ENCODE measurements at places on chromosomes 13 and 19.

DNA sequence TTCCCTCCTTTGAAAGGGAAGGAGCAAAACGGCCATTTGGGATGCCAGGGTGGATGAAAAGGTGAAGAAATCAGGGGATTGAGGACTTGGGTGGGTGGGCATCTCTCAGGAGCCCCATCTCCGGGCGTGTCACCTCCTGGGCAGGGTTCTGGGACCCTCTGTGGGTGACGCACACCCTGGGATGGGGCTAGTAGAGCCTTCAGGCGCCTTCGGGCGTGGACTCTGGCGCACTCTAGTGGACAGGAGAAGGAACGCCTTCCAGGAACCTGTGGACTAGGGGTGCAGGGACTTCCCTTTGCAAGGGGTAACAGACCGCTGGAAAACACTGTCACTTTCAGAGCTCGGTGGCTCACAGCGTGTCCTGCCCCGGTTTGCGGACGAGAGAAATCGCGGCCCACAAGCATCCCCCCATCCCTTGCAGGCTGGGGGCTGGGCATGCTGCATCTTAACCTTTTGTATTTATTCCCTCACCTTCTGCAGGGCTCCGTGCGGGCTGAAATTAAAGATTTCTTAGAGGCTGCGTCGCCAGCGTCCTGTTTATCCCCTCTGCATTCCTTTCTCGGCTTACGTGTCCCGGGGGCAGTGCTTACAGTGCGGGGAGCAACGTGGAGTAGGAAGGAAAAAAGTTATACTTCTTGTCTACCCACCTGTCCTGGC, 15.2 kb upstream of the S1PR4 start:
- DNase-seq = peak; percentile 28

DNA sequence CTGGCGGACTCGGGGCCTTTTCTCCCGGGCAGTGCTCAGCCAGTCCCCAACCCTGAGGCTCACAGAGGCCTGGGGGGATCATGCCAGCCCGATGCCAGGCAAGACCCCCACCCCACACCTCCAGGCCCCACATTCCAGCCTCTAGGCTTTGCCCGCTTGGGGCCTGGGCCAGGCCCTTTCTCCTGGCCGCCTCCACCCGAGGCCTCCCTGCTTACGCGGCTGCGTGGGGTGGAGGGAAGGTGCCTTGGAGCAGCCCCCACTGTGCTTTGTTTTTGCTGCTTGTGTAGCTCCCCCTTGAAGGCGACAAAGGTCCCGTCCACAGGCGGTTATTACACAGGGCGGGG, 38.4 kb downstream of the SMIM24 start:
- no peak for DNase-seq

DNA sequence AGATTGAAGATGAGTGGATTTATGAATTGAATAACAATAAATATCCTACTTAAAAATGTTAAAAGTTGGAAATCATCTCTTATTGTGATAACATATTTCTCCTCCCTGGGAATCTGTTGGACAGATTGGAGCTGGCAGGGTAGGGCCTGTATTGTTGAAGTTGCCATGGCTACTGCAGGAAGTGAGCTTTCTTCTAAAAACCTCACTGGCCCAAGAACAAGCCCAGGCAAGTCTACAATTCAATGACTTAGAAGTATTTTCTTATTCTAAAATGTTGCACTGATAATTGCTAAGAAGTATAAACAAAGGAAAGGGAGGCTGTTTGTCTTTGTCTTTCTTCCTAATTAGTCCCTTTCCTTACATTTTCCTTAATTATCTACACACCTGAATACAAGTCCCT, 112.1 kb downstream of the DLEU7 start:
- DNase-seq = no peak

DNA sequence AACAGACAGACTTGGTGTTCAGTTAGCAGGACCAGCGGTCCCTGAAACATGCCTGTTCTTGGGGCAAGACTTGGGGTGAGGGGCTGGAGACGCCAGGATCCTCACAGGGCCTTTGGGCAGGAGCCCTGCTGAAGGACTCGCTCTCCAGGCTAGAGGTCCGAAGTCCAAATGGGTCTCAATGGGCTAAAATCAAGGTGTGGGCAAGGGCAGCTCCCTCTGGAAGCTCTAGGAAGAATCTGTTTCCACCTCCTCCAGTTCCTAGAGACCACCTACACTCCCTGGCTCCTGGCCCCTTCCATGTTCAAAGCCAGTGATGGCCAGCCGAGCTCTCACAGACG, 111.3 kb downstream of the TUBA3C start:
- no peak for DNase-seq

- no peak for DNase-seq
Observed at GRCh38 chr13:28822151-28822550, 2.0 kb downstream of the MTUS2 start.

DNA sequence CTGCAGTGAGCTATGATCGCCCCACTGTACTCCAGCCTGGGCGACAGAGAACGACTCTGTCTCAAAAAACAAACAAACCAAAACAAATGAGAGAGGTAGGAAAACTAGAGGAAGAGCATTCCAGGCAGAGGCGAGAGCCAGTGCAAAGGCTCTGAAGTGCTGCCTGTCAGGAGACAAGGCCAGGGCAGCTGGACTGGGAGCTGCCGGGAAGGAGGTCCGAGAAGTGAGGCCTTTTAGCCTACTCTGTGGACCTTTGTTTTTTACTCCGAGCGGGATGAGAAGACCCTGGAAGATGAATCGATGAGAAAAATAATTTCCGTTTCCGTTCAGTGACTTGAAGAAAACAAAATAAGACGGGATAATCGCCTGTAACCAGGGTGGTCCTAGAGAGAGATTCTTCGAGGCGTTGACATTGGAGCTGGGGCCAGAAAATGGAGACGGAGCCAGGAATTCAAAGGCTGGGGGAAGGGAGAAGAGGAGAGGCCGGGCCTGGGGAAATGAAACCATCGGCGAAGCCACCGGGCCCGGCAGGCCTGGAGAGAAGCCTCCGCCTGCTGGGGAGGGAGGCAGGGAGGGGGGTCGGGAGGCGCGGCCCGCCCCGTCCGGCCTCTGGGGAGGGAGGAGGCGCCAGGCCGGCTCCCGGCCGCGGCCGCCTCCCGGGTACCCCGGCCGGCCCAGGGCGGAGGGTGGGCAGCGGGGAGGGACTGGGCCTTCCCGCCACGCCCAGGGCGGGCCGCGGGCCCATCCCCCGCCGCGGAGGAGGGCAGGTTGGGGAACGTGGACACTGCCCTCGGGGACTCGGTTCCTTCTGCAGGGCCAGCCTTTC, 7.8 kb upstream of the SERTAD1 start:
- DNase-seq = peak; percentile 92

DNA sequence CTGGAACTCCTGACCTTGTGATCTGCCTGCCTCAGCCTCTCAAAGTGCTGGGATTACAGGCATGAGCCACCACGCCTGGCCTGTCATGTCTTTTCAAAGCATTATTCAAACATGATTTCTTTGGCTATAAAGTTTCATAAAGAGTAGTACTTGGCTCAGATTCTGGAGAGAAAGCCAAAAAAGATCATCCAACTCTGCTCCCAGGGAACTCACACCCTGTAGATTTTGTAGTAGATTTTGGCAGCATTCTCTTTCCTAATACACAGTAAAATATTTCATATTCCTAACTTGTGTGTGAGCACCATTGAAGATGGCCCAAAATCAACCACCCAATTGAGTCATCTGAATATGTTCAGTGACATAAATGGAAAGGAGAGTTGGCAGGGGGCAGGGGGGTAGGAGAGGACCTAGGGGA, 48.4 kb downstream of the CAB39L start:
- no peak for DNase-seq

DNA sequence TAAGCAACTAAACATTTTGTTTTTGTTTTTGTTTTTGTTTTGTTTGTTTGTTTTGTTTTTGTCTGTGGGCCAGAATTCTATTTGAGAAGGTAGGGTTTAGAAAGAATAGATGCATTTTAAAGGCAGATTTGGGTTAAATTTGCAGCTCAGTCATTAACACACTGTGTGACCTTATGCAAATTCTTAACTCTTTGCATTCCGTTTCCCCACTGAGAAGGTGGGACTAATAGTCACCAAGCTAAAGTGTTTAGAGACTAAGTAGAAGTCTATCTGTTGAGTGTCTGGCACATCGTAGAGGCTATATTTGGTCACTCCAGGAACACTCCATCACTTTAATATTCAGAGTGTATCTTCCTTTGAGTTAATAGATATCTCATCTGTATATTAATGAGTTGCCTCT, 87.1 kb downstream of the CCNA1 start:
- DNase-seq = no peak

DNA sequence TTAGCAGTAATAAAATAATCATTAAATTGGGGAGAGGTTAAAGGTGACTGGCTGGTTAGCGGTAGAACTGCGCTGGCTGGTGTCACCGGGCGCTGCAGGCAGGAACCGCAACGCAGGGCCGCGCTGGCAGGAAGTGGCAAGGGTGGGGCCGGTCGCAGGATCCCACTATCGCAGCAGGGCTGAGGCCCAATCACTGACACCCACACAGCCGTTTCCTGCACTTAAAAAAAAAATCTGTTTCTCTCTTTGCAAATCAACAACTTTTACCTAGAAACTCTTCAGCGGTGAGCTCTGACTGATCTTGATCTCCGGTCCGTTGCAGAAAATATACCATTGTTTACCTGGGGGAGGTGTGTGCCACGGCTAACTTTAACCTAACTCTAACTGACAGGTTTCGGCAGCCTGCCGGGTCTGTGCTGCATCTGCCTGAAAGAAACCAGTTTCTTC, 46.9 kb downstream of the KLF2 start:
- DNase-seq = no peak

DNA sequence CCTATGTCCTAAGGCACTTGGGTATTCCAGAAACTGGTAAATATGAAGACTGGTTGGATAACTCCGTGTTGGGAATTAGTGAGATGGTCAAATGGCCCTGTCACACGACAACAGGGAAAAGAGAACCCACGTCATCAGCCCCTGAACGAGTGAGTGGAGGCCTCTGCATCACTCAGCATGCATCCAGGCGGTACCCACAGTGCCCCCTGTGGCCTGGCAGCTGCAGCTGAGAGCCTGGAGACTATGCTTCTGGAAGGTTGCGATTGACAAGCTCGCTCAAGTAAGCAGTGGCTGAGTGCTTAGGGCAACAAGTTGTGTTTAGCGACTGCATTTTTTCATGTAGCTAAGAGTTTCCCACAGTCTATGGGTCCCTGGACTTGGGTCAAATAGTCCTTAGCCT, 55.9 kb downstream of the COL4A2 start:
- no peak for DNase-seq

GRCh38 chr19:21574607-21575006, 69.2 kb downstream of the ZNF429 start:
- no peak for DNase-seq

- no peak for DNase-seq
Observed at GRCh38 chr19:35211545-35212230, 16.9 kb downstream of the FAM187B start.

DNA sequence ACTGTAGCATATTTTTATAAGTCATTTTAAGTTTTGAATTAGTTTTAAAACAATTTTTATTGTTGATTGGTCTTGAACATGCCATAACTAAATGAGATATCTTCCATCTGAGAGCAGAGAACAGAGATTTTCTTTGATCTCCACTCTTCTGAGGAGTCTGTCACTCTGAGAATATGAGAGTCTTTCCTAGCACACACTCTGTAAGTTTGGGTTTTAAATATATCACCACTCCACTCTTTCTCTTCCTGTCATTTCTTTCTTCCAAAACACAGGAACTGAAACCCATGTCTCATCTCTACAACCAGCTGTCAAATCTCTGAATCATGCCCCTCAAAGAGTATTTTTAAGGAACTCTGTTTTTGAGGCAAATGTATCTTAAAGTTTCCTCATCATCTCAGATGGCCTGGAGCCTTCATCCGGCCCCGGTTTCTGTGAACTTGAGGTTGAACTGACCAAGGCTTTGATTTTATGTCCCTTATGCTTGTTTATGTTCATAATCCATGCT, 698.2 kb upstream of the SGCG start:
- DNase-seq = no peak

DNA sequence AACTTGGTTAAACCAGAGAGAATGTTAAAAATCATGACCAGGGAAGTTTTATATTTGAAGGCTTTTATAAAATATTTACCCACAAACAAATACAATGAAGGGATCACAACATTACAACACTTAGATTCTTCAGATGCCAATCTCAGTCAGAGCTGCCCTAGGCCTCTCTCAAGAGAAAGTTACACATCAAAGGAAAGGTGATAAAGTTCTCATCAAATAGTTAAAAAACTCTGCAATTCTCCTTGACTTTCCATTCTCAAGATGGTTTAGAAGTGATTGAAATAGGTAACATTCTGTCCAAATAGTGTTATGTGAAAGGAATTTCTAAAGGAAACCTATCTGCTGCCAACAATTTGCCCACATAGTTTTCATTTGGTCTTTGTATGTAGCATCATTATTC, 1115.2 kb upstream of the MIR17HG start:
- peak; percentile 52 for DNase-seq

GRCh38 chr19:30480097-30480496, 107.9 kb downstream of the ZNF536 start:
- DNase-seq = no peak

- peak; percentile 10 for DNase-seq
Observed at GRCh38 chr19:4233282-4233853, 4.0 kb downstream of the EBI3 start.

DNA sequence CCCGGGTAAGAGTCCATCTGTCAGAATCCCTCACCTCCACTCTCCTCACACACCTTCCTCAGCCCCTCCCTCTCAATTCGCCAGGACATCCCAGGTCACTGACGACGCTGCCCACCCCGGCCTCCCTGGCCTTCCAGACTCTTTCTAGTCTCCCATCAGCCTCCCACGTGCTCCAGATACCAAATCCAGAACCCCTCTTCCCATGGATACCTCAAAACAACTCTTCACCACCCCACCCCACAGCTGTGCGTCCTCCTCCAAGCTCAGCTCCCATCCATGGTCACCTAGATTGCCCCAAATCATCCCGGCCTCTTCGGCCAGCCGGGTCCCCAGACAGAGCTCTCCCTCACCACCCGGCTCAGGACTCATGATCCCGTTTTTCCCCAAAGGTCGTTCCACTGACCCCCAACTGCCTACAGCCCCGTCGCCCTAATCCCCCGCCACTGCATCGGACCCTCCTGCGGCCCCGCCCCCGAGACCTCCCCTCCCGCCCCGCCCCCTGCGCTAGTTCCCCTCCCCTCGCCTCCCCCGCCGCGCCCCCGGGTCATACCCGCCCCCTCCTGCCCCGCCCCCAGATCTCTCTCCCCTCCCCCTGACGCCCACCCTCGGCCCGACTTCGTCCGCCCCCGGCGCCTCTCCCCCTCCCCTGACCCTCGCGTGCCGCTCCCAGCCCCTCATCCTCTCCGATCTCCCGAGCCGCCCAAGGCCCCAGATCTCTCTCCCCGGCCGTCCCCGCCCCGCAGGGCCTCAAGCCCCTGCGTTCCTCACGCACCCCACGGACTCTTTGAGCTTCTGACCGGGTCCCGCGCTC, 546 bp downstream of the UBXN6 start:
- DNase-seq = peak; percentile 64

DNA sequence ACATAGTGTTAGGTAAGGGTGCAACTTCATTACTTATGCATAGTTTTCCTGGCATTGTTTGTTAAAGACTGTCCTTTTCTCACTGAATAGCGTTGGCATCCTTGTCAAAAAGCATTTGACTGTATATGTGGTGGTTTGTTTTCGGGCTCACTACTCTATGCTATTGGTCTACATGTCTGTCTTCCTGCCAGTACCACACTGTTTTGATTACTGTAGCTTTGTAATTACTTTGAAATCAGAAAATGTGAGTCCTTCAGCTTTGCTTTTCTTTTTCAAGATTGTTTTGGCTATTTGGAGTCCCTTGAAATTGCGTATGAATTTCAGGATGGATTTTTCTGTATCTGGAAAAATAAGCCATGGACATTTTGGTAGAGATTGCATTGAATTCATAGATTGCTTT, 56.0 kb downstream of the IFT88 start:
- DNase-seq = no peak

All from amniotic epithelial cell (primary cell).